ENCODE measurements at places on chromosomes 3 and 15.

GRCh38 chr15:57566834-57567233 is 24.9 kb upstream of the MYZAP start:
- no peak for DNase-seq

DNA sequence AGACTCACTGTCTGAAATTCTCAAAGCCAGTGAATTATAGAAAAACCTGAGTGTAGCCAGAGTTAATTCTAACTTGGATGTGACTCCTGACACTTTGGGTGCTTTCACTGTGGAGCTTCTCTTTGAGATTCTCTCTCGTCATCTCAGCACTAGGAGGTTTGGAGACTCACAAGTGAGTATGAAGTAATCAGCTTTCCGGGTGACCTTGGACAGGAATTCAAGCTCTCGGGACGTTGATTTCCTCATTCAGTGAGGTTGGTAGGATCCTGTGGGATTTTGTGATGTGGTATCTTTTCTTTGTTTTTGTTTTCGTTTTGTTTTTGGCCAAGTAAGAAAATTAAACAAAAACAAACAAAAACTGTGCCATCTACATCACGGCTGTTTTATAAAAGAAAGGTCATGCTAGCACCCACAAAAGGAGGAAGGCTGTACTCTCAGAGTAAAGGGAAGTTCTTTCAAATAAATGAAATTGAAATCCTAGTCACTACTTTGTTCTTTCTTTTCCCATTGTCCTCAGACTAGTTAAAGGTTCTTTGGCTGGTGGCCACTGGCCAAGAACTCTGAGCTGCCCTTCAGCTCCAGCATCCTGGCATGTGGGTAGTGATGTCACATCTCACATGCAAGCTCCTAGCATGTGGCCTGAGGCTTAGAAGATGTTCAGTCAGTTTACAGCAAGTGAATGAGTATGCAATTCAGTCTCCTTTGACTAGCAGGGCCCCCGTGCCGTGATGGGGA is 263.3 kb upstream of the TPM1 start:
- DNase-seq, result no peak

GRCh38 chr15:93109336-93110102 is 20.5 kb upstream of the RGMA start:
- no peak for DNase-seq

- DNase-seq, result no peak
Observed at GRCh38 chr15:35674873-35675781, 129.2 kb upstream of the DPH6 start.

GRCh38 chr3:46995901-46996562 is 16.6 kb downstream of the NBEAL2 start:
- no peak for DNase-seq
